Immature natural killer cell (primary cell): ENCODE measurements at places on chromosomes 3 and 15.
A peak's percentile ranks its signal among the peaks of the same experiment; 100 is the strongest.

DNA sequence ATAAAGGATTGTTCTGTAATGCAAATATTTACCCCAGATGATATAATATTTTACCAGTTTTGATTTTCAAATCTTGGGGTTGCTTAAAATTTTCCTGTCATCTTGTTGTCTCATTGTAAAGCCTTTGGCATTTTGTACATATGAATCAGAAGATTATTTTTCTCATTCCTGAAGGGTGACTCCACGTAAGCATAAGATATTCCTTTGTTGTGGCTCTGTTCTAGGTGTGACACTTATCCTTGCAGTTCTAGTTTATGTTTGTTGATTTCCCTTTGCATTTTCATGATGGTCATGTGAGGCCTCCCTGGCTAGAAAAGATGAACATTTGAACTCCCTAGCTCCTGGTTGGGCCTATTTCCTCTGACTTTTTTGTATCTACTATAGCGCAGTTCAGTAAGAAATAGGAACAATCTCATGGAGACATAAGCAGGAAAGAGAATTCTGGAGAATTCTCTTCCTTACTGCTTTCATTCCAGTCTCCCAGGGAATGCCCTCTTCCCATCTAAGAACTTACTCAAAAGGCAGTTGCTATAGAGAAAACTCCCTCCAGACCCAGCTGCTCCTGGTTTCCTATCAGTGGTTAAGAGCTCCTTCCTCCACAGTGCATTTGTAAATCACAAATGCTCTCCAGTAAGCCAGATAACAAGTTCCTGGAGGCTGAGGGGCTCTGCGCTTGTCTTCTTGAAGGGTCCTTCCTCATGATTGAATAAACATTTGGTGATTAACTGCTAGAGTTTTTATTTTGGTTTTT lies 124.7 kb downstream of the WNT5A start:
- no peak for DNase-seq

DNA sequence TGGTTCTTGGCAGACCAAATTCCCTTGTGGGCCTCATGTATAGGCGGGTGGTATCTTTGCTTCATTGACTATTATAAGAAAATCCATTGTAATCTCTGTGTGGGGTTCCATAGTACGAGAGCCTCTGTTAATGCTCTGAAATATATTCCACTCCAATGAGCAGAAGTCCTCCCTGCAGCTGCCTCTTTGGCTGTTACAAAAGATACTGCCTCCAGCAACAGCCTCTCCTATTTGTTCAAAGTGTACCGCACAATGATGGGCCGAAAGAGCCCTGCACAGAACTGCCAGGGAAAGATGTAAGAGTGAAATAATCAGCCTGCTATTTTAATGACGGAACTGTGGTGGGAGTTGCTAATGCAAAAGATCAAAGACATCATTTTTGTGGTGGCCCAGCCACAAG lies 48.9 kb downstream of the GRK7 start:
- no peak for DNase-seq

DNA sequence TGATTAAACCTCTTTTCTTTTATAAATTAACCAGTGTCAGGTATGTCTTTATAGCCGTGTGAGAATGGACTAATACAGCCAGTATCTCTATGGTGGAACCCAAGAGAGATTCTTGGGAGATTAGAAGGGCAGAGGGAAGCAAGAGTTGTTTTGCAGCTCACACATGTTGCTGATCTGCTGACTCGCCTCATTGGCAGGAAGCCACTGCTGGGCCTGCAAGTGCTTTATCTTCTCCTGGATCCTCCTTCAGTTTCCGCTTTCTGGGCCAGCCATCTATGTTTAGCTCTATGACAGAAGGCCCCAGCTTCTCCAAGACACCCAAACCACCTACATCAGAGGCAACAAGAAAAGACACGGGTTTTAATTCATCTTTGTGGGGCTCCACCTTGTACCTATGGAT lies 23.4 kb upstream of the GALNT15 start:
- DNase-seq, result no peak

DNA sequence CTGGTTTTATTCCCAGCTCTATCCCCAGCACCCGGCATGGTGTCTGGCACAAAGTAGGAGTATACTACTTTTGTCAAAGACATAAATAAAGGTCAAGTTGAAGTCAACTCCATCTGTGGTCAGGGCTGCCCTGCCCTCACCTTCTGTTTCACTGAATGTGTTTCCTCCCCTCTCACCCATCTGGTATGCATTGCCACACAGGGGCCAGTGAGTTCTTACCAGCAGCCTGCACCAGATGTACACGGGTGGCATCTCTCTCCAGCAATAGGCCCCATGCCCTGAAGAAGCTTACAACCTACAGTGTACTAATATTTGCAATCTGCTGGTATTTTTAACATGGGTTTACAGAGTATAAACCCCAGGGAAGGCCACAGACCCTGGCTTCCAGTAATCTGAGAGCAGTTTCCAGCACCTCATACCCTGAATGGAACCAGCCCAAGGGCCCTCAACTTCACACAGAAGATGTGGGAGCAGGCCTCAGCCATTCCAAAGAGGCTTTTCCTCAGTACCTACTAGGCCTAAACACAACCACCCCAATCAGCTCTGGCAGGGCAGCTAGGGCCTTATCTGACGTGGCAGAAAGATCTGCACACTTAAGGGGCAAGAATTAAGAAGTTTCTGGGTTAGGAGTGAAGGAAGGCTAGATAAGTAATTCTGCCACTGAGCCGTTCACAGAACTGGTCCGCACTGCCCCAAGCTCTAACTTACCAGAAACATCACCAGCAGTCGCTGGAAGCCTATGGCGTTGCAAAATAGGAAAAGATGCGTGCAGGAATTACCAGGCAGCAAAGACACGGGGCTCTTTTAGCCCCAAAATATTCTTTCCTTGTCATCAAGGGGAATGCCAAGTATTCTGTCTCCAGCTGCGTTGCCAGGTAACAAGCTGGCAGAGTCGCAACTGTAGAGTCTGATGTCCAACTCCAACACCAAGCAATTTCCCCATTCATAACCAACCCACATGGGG lies 2.1 kb downstream of the IDH2 start:
- DNase-seq, result peak; percentile 16

DNA sequence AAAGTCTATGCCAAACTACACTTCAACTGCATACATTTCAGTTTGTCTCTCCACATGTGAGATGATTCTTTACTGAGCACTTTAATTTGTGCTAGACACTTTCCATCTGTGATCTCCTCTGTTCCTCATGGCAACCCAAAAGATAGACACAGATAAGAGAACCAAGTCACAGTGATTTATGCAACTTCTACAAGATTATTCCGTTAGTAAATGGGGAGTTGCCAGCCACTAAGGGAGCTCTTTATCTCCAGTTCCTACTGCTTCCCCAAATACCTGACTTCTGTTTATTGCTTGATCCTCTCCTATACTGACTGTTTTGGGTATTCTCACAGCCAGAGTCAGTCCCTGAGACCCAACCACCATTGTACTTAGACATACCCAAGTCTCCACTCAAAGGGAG lies 24.1 kb upstream of the AKAP13 start:
- DNase-seq, result no peak

GRCh38 chr15:52976516-52977075 lies 186.5 kb upstream of the ONECUT1 start:
- DNase-seq, result no peak

GRCh38 chr3:129449279-129450115 lies 9.5 kb downstream of the IFT122 start:
- no peak for DNase-seq

- DNase-seq, result peak; percentile 48
Observed at GRCh38 chr3:53890726-53891475, 758 bp downstream of the SELENOK start.

DNA sequence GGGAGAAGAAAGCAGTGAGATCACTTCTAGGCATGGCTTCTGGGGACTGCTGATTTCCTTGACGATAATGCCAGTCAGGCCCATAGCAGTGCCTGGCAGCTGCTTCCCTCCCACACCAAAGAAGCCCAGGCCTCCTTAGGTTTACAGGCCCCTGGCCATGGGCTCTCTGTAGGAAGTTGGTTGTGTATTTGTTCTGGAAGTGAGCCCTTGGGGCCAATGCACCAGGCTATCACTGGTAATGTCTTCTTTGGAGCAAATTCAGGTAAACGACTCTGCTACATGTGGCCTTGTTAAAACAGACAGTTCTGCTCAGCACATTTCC lies 89.3 kb downstream of the CCNL1 start:
- DNase-seq, result no peak

GRCh38 chr15:60932051-60932915 lies 296.8 kb downstream of the RORA start:
- DNase-seq, result no peak

DNA sequence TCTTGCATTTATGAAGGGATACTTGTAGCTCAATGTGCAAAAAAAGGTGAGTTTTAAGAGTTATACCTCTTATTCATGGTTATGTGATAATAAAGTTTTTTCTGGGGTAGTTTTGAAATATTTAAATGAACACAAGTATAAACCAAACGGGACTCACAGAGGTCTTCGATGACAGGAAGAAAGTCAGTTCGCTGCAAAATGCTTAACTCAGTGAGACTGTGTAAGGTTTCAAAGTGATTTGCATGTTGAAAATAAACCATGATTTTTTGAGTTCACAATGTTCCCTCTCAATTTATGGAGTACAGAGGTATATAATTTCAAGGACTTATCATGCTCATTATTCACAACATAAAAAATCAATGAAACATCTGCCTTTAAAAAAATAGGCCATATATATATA lies 36.3 kb upstream of the MYH15 start:
- DNase-seq, result no peak
